ENCODE measurements at places on chromosomes 5 and 9.
A peak's percentile ranks its signal among the peaks of the same experiment; 100 is the strongest.

GRCh38 chr9:69186841-69187611 is 12.9 kb downstream of the TJP2 start:
- DNase-seq, result no peak

DNA sequence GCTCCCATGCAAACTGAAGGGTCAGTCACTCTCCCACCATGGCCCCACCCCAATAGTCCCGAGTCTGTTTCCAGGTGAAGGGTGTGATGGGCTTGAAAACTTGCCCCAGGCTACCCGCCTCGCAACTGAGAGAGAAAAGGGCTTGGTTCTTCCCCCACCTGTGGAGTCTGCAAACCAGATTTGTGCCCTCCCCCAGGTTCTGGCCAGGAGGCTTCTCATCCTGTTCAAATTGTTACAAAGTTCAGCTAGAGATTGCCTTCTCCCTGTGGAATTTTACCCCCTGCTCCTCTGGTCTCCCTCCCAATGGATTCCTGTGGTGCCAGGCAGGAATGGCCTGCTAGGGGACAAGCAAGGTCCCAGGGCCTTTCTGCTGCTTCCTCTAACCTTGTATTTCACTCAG is 93.1 kb upstream of the ACO1 start:
- no peak for DNase-seq

DNA sequence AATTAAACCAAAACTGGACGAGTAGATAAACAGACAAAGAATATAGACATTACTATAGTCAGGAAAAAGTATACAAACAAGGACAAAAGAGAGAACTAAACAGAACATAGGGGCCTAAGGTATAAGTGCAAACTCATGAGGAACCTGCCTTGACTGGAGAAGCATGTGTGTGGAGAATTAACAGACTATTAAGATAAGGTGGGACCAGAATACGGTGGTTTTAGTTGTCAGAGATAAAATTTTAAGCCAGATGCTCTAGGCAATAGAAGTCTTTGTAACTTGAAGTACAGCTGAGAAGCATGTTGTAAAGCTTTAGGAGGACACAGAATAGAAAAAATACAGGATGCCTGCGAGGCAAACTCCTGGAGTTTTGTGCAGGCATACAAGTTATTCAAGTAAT is 707.1 kb downstream of the PTPRD start:
- DNase-seq, result no peak

- no peak for DNase-seq
Observed at GRCh38 chr5:4093236-4093635, 497.6 kb downstream of the IRX1 start.

DNA sequence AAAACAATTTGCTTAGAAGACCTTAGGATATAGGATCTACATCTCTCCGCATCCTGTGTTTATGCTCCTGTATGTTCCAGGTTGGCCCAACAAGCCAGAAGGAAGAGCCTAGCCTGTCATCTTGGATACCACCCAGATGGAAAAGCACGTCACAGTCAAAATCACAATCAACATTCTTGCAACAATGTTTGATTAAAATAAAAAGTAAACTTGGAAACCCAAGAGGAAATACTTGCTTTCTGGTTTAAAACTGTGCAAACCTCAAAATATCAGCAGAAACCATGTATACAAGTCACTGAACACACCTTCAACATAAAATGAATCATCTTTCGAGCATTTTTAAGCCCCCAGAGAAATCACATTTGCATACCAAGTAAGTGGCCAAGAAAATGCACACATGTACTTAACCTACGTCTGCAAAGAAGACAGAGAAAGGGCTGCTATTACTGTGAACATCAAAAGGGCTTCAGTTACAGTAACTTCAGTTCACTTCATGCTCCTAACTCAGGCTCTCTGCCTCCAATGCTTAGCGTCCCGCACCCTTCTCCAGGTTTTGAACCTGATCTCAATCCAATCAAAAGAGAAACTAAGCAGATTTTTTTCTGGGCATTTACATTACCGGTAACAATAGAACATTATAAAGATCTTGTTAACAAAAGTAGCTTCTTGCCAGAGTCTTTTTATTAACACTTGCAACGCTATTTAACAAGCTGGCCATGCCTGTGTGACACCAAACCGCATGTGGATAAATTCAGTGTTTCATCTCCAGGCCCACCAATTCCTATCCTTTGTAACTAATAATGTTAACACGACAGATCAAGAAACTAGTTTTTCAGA is 1.3 kb downstream of the ENC1 start:
- no peak for DNase-seq

DNA sequence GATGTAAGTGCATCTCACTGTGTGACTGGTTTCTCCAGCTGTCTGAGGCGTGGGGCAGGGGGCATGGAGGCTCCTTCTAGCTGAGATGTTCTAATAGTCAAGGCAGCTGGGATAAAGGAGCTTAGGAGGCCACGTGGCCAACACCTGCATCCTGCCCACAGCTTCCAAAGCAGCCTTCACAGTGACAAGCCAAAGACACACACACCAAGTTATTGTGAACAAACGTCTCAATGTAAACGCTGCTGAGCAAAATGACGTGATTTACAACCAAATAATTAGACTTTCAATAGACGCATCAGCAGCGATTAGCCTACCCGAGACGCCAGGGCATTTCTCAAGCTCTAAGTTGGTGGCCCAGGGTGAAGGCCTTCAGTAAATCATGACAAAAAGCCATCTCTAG is 23.2 kb upstream of the SLC25A51 start:
- DNase-seq, result no peak

DNA sequence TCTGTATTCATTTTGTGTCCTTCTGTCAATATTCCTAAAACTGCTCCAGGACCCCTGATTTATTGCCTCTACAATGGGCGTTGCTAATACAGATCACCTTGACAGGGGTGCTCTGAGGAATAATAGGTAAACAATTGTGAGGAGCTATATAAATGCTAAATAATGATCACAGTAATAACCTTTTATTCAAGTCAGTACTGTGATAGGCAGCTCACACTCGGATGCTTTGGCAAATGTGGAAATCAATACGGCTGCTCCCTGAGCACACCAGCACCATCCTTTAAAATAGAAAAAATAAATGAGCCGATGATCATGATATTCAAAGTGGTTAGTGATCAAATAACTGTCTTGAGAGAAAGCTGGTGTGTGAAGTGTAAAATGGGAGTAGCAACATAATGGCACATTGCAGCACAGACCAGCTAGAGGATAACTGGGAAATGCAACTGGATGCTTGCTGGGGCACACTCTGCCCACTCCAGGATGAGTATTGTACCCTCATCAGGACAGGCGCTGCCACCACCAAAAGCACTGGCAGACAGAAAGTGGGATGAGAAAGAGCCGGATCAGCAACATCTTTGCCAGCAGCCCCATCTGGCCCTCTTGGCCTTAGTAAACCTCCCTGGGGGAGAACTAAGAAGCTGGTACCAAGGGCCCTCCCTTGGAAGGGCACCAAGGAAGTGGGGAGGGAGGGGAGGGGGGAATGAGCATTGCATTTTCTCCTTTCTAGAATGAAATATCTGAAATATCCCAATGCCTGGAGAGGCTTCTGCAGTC is 69.4 kb upstream of the SPATA31D4 start:
- DNase-seq, result no peak

DNA sequence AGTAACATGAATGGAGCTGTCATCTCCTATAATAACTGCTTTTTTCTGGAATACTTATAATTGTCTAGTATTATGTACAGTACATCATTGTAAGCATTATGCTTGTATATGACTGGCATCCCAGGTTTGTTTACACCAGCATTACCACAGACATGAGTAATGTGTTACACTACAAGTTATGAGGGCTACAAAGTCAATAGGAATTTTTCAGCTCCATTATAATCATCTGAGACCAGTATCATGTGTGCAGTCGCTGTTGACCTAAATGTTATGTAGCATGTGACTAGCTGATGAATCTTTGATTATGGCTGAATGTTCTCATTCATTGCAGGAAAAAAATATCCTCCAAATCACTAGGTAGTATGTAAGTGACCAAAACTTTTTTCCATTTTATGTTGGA is 2.2 kb downstream of the ZCCHC9 start:
- DNase-seq, result no peak

GRCh38 chr5:173963867-173964441 is 25.0 kb upstream of the C5orf47 start:
- DNase-seq, result peak; percentile 90

- peak; percentile 9 for DNase-seq
Observed at GRCh38 chr9:107465467-107466451, 23.8 kb downstream of the KLF4 start.

DNA sequence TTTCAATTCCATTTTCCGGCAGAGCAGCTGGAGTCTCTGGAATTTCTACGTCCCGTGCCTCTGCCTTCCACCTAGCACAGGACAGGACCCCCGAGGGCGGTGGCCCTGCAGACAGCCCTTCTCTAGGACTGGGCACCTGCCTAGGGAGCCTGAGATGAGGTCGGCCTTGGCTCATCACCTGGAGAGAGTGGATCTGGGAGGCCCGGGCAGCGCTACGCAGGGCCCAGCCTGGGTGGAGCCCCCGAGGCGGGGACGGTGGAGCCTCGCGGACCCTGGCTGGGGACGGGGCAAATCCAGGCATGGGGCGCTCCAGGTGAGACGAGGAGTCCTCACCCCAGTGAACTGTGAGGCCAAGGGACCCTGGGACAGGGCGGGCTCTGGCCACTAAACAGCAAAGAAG is 114.5 kb downstream of the MTRR start:
- no peak for DNase-seq

DNA sequence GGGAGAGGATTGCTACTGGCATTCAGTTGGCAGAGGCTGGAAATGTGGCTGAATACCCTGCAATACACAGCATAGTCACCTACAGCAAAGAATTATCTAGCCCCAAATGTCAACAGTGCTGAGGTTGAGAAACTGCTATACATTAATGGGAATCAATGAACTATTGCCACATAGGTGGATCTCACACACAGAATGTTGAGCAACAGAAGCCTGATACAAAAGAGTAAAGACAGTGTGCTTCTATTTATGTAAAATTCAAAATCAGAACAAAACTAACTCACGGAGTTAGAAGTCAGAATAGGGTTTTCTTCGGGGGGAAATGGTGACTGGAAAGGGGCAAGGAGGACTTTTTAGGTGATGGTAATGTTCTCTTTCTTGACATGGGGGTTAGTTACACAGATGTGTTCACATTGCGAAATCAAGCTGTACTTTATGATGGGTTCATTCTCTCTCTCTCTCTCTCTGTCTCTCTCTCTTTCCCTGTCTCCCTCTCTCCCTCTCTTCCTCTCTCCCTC is 45.7 kb upstream of the PANK3 start:
- no peak for DNase-seq
